ENCODE measurements at places on chromosomes 4 and X. TPM values are rescaled to one million over a fixed set of nuclear protein-coding genes. Genes with fewer than 3 reads are reported as not detected.

- no peak for DNase-seq
Observed at GRCh38 chrX:16212024-16212423, 44.7 kb downstream of the MAGEB17 start.

DNA sequence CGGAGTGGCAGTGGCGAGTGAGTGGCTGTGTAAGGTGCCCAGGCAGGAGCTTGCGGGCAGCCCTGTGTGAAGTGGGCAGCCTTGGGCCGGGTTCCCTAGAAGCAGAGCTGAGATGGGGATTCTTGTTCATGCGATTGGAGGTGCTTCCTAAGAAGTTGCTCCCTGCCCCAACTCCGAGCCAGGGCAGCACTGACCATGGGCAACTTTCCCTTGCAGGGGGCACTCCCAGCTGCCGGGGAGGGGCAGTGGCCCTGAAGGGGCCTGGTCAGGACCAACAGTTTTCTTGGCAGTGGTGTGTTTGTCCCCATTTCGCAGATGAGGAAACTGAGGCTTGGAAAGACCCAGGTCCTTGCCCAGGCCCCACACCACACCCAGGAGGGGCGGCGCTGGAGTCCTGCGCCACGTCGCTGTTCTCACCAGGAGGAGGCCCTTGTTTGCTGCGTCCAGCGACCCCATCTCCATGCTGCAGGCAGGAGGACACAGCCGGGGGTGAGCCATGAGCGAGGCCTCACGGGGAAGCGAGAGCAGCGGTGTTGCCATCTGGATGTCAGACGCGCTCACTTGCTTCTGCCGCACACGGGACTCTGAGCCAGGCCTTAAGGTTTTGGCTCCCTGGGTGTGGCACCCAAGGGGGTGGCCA, 68.9 kb downstream of the TRMT44 start:
- DNase-seq = no peak

The TMEM47 gene
- 9.1 TPM for total RNA-seq

DNA sequence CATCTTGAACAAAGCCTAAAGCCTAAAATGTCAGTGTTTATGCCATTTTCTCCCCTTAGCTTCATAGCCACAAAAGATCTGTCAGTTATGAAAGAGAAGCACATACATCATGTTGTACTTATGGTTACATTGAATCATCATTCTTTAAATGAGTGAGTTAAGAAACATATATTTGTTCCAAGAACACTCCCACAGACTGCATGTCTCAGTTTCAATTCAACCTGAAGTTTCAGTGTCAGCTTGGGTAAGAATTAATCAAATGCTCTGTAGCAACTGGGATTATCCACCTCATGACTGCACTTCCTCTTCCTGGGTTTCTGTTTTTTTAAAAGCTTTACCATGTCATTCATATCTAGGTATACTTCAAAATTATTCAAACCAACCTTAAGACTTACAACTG, 3.9 kb upstream of the TMPRSS11B start:
- DNase-seq = no peak

- DNase-seq = no peak
Observed at GRCh38 chrX:6778544-6779503, 243.9 kb upstream of the VCX3A start.

GRCh38 chr4:140533951-140534480, 10.0 kb downstream of the ELMOD2 start:
- DNase-seq = no peak

The ATP8A1 gene
- 64.7 TPM for total RNA-seq

The KCND1 gene
- total RNA-seq = 0.61 TPM

The CEP44 gene
- total RNA-seq = 10.7 TPM

The ALB gene
- not detected for total RNA-seq

DNA sequence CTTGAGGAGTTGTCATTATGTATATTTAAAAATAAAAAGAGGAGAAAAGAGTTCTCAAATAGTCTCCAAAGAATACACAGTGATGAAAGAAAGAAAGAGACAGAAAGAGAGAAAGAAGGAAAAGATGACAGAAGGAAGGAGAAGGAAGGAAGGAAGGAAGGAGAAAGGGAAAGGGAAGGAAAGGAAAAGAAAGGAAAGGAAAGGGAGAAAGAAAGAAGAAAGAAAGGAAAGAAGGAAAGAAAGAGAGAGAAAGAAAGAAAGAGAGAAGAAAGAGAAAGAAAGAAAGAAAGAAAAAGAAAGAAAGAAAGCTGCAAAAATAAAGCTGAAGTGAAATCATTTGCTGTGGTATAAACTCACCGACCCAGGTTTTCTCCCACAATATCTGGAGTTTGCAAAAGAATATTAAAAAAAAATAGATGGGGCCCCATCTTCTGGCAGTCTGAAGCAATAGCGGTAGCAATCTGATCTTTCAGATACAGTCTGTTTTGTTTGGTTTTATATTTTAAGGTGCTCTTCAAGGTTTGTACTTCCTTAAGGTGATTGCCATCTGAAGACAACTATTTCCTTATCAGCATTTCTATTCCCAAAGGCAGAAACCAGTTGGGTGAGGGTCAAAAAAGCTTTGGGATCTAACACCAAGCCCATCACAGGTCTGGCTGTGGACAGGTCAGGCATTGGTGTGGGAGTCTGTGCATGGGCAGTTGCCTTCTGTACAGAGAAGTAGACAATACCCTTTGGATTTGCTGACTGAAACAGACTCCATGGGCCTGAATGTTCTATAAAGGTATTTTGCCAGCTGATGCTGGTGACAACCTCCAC, 160.4 kb downstream of the CPEB2 start:
- DNase-seq = no peak

DNA sequence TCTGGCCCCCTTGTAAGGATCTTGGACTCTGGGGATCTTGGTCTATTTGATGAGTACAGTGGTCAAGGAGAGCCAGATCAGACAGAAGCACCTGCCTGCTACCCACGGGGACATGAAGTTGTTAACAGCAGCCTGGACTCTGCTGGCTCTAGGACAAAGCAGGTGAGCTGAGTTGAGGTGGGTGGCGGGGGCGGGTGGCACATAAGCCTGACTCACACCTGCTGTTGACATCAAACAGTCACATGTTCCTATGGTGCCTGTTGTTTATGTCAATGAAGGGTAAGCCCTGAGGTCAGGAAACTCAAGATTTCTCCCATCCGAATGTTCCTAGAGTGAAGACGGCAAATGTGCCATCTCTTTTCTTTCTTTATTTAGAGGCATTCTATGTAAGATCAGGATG, 50.1 kb upstream of the CLNK start:
- no peak for DNase-seq

DNA sequence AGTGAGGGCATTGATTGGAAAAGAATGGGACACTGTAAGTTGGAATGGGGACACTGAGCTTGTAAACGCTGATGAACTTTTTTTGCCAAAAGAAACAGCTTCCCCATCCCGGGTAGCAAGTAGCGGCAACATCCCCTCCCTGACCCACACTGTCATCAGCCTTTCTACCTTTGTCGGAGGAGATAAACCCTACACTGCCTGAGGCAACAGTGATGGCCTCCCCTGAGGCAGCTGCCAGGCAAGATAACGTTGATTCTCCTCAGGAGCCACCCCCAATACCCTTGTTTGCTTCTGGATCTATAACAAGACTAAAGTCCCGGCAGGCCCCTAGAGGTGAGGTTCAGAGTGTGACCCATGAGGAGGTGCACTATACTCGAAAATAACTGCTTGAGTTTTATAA, 10.3 kb upstream of the RAB33B start:
- DNase-seq = no peak

The CXCL8 gene
- 1.8 TPM for total RNA-seq

DNA sequence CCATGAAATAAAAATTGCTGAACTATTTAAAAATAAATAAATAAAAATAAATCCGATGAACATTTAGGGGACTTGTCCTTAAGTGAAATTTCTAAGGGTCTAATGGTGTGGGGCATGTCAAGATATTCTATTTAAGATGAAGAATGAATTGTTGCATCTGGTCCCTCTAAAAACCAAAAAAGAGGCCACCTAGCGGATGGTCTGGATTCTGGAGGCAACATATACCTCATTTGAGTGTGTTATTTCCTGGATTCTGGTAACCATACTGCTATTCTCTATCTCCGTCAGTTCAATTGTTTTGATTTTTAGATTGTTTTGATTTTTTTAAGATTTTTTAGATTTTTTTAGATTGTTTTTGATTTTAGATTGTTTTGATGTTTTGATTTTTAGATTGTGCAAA, 28.3 kb downstream of the AGTR2 start:
- no peak for DNase-seq

- no peak for DNase-seq
Observed at GRCh38 chr4:99084595-99084994, 4.0 kb downstream of the ADH5 start.

The ADAMTS3 gene
- 0.25 TPM for total RNA-seq

GRCh38 chr4:57154926-57155325, 44.7 kb upstream of the IGFBP7 start:
- DNase-seq = no peak

DNA sequence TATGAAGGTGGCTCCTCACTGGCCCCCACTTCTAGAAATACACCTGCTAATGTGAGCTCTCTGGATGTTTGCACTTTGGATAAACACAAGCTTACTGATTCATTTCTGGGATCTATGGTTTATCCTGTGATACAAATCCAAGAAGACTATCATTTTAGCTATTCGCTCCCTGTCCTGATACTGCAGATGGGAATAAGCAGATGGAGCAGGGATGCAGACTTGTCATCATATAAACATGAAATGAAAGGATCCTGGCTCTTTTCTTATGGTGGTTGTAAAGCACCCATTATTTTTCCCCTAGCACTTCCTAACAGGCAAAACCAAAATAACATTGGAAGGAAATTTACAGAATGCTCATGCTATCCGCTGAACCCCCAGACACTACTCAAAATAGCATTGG, 162.9 kb upstream of the NOCT start:
- DNase-seq = no peak

DNA sequence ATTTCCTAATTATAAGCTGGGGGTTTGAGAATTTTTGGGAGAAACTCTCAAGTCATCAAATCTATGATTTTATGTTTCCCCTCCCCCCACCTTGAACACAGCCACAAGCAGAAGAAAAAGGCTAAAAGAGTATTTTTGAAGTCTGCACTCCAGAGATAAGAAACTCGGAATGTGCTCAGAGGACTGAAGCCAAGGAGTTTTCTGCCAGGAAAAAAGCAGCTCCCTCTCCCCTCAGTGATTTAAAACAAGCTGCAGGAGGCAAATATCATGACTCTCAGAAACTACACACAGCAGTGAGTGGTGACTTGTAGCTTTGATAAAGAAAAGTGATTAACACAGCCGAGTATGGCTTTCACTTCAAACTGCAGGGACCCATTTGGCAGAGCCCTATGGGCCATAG, 800.2 kb upstream of the FTHL17 start:
- no peak for DNase-seq

The MAOB gene
- 12.3 TPM for total RNA-seq

DNA sequence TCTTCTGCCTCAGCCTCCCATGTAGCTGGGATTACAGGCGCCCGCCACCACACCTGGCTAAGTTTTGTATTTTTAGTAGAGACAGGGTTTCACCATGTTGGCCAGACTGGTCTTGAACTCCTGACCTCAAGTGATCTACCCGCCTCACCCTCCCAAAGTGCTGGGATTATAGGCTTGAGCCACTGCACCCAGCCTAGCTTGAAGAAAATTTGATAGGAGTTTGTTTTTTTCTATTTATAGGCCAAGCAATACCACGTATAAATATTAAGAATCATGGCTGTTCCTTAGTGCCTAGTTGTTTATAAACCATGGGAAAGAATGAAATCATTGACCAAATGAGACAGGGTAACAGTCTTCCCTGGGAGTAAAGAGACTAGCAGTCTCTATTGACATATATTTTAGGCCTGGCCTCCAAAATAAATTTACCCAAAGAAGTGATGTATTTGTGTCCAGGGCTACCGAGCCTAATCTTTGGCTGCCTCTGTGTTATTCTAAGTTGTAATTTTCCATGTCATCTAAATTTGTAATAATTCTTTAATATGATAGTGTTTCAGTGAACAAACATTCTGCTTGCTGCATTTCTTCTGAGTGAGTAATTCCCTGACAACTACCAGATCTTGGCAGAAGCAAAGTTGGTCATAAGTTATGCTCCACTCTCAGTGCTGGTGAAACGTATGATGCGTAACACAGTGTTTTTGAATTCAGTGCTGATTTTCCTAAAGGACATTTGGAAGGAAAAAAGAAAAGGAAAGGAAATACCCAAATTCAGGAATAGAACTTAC, 10.3 kb downstream of the PKD2 start:
- no peak for DNase-seq

The IL21 gene
- not detected for total RNA-seq

The CT45A3 gene
- not detected for total RNA-seq

The DCAF12L1 gene
- not detected for total RNA-seq

Measured in left colon (tissue), 2 donors.